ENCODE measurements at places on chromosomes 4 and X.

- DNase-seq, result no peak
Observed at GRCh38 chr4:33080275-33080674, 2360.1 kb downstream of the PCDH7 start.

GRCh38 chr4:71132486-71132885 is 139.0 kb downstream of the DCK start:
- no peak for DNase-seq

GRCh38 chr4:159098482-159099127 is 4.3 kb upstream of the RAPGEF2 start:
- DNase-seq, result no peak

GRCh38 chrX:53449632-53450031 is 15.5 kb upstream of the HSD17B10 start:
- no peak for DNase-seq

DNA sequence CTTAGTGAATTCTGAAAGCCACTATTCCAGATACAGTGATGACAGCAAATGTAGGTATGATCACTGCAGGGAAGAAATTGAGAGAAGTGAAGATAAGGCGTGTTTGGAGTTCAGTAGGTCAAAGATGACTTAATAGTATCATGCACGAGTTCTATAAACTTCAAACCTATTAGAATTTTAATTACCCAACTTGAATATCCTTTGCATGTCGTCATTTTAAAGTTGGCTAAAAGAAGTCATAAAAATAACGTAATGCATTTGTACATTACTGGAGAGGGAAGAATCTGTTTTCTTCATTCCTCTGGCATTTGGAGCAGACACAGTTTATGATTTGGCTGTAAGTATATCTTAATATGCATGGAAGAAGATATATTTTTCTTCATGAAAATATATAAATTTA is 68.6 kb upstream of the MXRA5 start:
- no peak for DNase-seq

DNA sequence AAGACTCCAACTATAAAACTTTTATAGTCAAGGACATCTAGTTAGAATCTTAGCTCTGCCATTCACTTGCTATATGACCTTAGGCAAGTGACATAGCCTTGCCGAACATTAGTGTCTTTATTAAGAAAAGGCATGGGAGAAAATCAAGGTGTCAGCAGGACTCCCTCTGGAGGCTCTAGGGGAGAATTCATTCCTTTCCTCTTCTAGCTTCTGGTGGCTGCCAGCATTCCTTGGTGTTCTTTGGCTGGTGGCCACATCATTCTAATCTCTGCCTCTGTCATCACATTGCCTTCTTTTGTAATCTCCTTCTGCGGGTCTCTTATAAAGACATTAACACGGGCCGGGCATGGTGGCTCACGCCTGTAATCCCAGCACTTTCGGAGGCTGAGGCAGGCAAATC is 99.8 kb downstream of the PPP1R2C start:
- no peak for DNase-seq
